Gastroesophageal sphincter (tissue), 4 donors: ENCODE measurements at places on chromosomes 2 and 18. TPM values are rescaled to one million over a fixed set of nuclear protein-coding genes. Genes with fewer than 3 reads are reported as not detected.

- no peak for ATAC-seq
Observed at GRCh38 chr2:240795454-240795853, 24.6 kb downstream of the KIF1A start.

The IL36RN gene
- not detected for total RNA-seq

- peak; percentile 42 for ATAC-seq
Observed at GRCh38 chr2:201642086-201642578, 1.2 kb downstream of the TMEM237 start.

- ATAC-seq: no peak
Observed at GRCh38 chr2:114499101-114499500, 56.7 kb downstream of the DPP10 start.

GRCh38 chr2:219709331-219709761, 81.9 kb downstream of the SLC4A3 start:
- ATAC-seq: no peak

The SFT2D3 gene
- total RNA-seq: 7.2 TPM

The TPRKB gene
- 15.6 TPM for total RNA-seq

- ATAC-seq: no peak
Observed at GRCh38 chr2:109143214-109144187, 14.5 kb downstream of the SH3RF3 start.

DNA sequence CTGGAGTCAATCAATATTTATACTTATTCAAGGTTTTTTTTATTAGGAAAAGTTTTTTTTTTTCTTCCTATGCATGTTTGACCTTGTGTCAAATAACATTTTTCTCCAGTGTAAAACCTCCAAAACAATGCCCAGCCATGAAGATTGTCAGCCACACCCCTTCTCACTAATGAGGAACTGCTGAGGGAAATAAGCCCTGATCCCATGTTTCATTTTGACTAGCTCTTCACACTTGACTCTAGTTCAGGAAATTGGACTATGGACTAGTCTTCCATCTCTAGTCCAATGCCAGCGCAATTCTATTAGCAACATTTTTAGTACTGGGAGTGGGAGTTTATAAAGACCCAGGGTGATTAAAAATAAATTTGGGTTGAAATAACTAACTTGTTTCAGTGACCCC, 275.6 kb upstream of the CXCR4 start:
- ATAC-seq: no peak

DNA sequence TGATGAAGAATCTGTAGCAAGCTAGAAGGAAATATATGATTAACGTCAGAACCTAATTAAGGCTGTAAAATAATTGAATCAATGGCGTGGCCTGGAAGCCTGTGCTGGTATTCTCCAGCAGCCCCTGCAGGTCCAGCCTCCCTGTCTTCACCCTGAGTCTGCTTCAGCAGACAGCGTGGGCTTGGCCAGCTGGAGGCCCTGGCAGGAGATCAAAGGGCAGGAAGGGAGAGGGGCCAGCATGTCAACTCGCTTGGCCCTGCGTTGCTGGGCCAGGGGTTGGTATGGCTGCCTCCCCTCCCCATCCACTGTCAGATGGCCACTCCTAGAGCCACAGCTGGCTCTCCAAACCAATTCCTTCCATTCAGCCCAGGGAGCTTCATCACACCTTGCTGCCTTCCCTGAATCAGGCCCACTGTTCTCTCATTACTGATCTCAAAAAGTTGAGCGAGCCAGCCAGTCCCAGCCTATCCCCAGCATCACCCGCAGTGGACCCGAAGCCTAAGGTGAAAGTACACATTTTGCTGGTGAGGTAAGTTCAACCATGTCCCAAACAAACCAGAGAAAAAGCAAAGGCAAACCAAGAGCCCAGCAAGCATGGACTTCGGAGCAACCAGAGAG, 228.4 kb upstream of the AGAP1 start:
- no peak for ATAC-seq

DNA sequence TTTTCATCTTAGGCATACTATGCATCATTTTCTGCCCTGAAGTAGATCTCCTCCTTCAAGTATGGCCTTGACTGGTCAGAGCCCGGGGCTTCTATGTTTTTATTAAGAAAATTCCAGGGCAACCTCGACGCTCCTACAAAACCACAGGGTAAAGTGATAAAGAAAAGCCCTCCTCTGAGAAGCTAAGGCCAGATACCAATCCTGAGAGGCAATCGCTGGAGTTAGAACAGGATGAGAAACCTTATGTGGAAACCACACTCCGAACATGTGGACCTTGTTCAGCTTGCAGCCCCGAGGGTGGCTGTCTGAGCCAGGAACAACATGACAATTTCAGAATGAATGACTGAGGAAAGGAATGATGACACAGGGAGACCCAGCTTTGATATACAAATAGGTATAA, 35.6 kb downstream of the RMC1 start:
- ATAC-seq: no peak

DNA sequence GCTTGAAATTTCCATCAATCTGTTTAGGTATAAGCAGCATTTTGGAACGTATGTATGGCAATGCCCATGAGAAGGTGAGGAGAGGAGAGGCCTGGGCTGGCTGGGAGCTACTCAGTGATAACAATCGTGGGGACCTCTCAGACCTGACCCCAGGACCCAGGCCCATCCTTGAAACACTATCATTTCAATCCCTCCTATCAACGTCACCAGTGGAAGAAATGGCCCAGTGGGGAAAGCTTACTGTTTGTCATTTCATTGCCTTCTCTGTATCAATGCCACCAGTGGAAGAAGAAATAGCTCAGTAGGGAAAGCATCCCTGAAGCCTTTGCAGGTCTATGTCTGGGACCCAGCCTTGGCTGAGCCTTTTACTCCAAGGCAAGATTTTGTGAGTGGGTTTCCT, 44.8 kb downstream of the ASB18 start:
- no peak for ATAC-seq

DNA sequence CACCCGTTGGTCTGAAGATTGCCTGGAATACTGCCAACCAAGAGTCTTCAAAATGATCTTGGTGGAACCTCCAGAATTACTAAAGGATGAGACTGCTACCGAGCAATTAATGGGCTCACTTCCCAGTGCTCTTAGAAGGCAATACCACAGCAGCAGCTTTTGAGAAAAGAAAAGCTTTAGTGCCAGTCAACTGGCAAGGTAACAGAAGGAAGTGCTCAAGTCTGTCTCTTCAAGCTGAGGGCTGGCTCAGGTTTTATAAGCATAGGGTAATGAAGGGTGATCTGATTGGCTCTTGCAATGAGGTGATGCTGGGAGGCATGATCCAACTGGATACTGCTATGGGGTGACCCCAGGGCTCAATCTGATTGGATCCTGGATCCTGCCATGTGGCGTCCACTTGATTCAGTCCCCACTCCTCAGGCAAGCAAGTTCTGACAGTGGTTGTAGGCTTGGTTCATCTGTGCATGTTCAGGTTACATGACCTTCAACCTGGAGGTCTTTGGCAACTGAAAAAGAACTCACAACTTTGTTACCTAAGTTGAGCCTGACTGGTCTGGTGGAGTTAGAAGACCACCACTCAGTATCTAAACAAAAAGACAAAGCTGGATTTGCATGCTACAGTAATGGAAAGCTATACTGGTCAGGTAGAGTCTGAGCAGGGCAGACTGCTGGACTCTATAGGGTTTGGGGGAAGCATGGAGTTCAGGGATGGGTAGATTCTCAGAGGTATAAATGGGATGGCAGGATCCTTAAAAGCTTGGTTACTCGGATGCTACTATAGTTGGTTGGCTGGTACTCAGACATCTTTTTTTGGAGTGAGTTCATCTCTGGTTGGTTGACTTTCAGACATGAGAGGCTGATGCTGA, 14.0 kb upstream of the RIF1 start:
- ATAC-seq: no peak

The ODC1 gene
- total RNA-seq: 105 TPM

The C2orf80 gene
- total RNA-seq: not detected

GRCh38 chr2:42132191-42132965, 36.8 kb upstream of the EML4 start:
- ATAC-seq: peak; percentile 66

DNA sequence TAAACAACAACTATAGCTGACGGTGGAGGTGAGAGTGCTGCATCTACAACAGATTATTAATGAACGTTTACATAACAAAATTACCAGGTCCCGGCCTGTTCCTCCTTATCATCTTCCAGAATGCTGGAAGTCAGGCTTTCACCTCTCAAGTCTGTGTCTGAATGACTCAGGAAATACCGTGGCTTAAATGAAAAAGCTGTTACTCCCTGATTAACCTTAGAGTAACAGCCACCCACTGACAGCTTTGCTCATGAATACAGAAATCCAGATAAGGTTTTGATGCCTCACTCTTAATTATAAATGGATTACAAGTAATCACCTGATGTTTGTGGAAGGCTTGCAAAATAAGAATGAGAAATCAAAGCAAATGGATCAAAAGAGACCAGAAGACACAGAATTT, 885.3 kb upstream of the CELF4 start:
- no peak for ATAC-seq

The ERCC3 gene
- 39.0 TPM for total RNA-seq

DNA sequence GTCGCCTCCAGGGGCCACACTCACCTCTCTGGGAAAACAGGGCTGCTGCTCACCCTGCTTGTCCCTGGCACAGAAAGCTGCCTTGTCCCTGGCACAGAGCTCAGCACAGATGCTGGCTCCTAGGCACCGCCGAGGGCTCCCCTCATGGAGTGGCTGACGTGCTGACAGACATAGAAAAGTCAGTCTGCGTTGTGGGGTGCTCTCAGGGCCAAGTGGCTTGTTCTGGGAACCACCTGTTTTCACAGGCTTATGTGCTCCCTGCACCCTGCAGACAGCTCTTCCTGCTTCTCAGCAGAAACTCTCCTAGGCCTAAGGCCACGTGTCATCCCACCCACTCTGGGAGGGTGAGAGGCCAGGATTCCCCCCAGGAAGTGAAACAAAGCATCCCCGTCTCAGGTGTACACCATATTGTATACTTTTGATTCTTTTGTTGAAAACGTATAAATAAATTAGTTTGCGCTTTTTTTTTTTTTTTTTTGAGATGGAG, 84.7 kb upstream of the TMEM200C start:
- no peak for ATAC-seq

- no peak for ATAC-seq
Observed at GRCh38 chr2:85259879-85260278, 67.9 kb downstream of the TGOLN2 start.

DNA sequence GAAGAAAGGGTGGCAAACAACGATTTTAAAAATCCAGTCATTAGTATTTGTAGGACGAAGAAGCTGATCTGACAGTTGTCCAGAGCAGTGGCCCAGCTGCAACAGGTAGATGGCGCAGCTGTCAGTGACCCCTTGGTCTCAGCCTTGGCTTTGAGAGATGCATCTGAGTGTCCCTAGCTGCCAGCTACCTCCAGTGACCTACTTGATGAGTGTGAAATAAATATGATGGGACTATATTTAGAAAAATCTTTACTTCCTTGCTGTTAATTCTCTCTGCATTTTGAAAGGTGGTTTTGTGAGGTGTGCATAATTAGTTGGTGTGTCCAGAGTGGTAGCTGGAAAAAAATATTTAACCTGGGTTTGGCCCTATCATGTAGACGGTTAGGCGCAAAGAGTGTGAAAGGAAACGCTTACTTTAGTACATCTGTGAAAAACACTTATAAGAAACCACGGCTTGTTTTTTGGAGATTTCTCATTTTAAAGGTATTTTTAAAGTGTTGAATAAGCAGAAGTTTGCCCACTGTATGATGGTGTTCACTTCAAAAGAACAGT, 963 bp downstream of the INPP1 start:
- peak; percentile 41 for ATAC-seq

- no peak for ATAC-seq
Observed at GRCh38 chr2:133829450-133830020, 261.3 kb upstream of the NCKAP5 start.

GRCh38 chr18:65990944-65991708, 240.3 kb downstream of the CDH7 start:
- ATAC-seq: no peak

GRCh38 chr2:10497797-10498251, 49.7 kb upstream of the ODC1 start:
- peak; percentile 63 for ATAC-seq

The TRABD2A gene
- total RNA-seq: 2.0 TPM

The CRIM1 gene
- 230 TPM for total RNA-seq

DNA sequence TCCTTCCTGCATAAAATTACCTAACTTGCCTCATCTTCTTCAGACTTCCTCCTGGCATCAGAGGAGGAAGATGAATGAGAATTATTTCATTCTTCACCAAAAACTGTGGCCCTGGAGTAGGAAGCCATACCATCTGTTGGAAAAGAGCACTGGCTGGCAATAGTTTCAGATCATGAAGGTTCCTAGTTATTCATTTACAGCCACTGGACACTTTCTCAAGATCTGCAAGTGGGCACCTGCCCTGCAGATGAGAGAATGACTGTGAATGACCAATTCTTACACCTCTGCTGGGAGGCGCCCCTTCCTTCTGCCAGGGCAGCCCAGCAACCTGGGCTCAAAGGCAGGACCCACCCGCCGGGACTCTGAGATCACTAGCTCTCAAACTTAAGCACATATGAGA, 13.0 kb downstream of the DIPK1C start:
- ATAC-seq: no peak

- no peak for ATAC-seq
Observed at GRCh38 chr18:31091350-31091749, 10.9 kb downstream of the DSC2 start.

The DYNAP gene
- total RNA-seq: not detected

GRCh38 chr18:55163550-55163949, 204.3 kb upstream of the CCDC68 start:
- ATAC-seq: no peak

The SIX2 gene
- total RNA-seq: 1.5 TPM

DNA sequence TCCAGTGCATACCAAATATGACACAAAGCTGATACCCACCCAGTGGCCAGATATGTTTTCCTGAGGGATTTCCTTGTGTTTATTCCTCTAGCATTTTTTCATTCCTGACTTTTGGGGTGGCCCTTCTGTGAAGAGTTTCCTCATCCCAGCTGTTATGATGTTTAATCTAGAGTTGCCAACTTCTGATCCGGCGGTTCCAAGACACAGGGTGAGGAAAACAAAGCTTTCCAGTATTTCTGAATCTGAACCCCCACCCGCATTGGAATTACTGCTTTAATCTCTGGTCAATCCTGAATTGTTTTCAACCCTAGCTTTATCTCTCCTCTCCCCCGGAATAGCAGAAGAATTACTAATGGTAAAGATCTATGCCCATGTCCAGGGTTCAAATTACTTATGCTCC, 39.2 kb upstream of the PNPT1 start:
- ATAC-seq: peak; percentile 60

The CPLX4 gene
- not detected for total RNA-seq

The TNS1 gene
- total RNA-seq: 1,304 TPM

The DPP10 gene
- 1.9 TPM for total RNA-seq

- peak; percentile 79 for ATAC-seq
Observed at GRCh38 chr2:40403233-40403836, 48.6 kb downstream of the SLC8A1 start.

The CFC1 gene
- total RNA-seq: 0.54 TPM

GRCh38 chr2:29106980-29107388, 8.2 kb upstream of the CLIP4 start:
- ATAC-seq: no peak

DNA sequence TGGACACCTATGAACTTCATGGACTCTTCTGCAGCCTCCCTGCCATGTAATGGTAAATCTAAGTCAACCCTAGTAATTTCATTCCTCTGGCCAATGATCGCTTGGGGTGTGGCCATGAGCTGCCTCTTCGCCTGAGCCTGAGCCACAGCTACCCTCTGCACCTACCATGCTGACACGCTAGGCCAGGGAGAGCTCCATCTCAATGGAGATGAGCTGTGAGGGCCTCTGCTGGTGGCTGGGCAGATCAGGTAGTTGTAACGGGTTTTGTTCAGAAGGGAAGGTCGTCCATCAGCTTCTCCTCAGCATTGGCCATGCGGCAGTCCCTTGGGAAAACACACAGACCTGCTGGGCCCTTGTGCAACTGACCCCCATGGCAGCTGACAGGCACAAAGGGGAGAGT, 24.4 kb downstream of the MPHOSPH10 start:
- no peak for ATAC-seq

GRCh38 chr2:37569131-37569823, 102.2 kb downstream of the CDC42EP3 start:
- ATAC-seq: no peak
